ENCODE measurements at places on chromosomes 7 and 10.

DNA sequence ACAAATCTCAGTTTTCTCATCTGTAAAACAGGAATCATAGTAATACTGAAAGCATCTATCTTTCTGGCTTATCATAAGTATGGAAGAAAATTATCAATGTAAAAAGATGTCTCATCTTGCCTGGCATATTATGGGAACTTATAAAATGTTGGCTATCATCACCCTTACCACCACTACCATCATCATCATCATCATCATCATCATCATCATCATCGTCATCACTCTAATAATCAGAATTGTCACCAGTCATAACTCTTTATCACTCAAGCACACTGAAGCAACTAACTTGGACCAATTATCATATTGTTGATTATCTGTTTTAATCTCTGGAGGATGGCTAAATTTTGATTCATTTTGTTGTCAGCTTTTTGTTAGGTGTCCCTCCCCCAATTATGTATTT is 825.4 kb downstream of the SORCS3 start:
- no peak for DNase-seq

GRCh38 chr10:88755753-88756152 is 4.1 kb upstream of the LIPN start:
- no peak for DNase-seq

GRCh38 chr7:153385502-153385901 is 626.0 kb downstream of the ACTR3B start:
- no peak for DNase-seq

- DNase-seq, result no peak
These were observed 1.0 kb downstream of the URGCP start for GRCh38 chr7:43905209-43905946.

DNA sequence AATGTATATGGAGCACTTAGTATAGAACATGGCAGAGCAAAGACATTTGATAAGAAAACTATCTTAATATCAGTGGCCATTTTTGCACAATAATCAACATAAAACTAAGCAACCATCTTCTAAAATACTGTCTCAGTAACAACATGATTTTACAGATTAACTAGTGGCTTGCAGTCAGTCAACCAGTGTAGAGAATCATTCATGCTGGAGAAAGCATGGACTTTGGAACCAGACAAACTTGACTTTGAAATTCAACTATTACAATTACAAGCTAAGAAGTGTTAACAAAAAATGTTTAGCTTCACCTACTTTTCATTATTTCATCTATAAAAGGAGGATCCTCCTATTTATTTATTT is 27.7 kb downstream of the CUBN start:
- no peak for DNase-seq

GRCh38 chr10:59829024-59829423 is 75.8 kb upstream of the MRLN start:
- no peak for DNase-seq

GRCh38 chr7:34069676-34070075 is 164.3 kb downstream of the BMPER start:
- no peak for DNase-seq

- DNase-seq, result no peak
These were observed 159.0 kb downstream of the SFMBT2 start for GRCh38 chr10:7251696-7252465.

DNA sequence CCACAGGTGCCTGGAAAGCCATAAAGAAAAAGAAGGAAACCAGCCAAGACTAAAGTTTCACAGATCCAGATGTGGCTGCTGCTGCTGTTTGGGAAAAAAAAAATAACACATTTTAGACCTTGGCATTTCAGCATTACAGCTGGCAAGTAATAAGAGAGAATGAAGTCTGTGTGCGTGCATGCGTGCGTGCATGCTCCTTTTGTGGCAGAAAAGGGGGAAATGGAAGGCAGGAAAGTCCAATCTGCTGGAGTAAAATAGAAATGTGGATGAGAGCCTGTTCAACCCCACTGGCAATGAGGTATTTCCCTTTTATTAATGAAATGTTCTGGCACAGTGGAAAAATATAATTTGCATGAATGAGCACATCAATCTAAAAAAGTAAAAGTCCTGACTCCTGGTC is 137.0 kb upstream of the SEMA3A start:
- DNase-seq, result no peak

DNA sequence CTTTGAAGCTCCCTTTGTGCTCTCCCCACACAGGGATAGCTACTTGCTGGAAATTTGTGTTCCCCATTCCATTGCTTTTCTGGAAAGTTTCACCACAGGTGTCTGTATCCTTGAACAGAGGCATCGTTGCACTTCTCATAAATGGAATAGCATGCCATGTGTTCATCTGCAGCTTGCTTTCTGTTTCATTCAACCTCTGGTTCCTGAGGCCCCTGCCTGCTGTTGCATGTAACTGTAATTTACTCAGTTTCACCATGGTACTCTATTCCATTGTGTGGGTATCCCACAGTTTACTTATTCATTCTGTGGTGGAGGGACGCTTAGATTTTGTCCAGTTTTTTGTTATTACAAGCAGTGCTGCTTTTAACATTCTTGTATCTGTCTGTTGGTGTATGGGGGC is 32.0 kb downstream of the EEPD1 start:
- DNase-seq, result no peak

DNA sequence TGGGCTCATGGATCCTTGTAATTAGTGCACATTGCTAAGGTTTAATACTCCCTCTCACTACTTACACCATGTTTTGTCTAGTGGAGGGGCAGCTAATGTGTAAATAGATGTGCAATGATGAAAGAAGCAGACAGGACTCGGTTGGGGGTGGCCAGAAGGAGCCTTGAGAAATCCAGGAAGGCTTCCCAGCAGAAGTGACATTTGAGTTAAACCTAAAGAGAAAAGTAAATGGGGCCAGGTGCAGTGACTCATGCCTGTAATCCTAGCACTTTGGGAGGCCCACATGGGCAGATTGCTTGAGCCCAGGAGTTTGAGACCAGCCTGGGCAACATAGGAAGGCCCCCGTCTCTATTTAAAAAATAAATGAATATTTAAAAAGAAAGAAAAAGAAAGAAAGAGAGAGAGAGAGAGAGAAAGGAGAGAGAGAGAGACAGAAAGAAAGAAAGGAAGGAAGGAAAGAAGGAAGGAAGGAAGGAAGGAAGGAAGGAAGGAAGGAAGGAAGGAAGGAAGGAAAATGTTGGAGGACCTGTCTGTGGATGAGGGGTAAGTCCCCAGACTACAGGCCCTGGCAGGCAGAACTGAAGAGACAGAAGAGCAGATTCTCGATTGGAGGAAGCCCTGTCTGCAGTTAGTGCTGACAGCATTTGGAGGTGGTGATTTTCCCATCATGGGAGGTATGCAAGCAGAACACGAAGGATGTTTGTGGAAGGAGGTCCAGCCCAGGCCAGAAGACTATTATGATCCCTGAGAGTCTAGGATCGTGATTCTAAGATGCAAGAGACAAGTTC is 3.6 kb downstream of the ELN start:
- DNase-seq, result no peak

DNA sequence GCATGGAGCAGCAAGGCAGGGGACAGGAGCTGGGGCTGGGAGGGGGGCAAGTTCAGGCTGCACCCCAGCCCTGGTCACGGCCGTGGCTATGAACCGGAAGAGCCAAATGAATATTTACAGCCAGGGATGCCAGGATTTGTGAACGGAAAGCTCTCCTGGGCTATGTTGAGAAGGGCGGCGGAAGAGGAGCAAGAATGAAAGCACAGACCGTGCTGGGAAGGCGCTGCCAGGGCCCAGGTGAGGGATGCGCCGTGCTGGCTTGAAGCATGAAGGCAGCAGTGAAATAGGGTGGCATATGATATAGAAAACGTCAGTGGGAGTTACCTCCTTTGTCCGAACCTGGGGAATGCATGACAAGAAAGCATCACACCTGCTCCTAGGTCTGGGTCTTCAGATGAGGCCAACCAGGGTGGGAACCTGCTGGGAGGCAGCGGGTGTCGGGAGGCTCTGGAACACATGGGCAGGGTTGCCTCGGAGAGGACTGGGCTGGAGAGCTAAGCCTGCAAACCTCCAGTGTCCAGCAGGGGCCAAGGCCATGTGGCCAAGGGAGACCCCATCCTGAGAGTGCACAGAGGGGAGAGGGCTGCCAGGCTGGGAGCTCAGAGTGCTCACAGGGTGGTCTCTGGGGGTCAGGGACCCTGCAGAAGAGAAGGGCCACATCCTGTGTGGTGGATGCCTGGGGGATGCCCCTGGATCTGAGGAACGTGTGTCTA is 120.6 kb upstream of the TCERG1L start:
- no peak for DNase-seq

DNA sequence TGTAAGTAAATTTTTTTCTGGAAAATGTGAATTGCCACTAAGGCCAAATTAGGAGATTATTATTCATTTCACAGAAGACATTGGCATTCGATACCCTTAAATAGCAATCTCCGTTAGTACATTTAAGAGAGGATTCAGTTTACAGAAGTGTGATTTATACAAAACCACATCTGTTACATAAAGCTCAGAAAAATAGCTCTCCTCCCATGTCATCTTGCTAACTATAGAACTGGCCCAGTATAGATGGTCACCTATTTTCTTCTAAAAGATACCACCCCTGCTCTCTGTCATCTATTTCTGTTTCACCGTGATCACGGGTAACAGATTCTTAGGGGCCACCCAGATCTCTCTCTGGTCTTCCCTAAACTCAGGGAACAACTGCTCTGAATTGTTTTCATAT is 119.1 kb downstream of the HIP1 start:
- no peak for DNase-seq

DNA sequence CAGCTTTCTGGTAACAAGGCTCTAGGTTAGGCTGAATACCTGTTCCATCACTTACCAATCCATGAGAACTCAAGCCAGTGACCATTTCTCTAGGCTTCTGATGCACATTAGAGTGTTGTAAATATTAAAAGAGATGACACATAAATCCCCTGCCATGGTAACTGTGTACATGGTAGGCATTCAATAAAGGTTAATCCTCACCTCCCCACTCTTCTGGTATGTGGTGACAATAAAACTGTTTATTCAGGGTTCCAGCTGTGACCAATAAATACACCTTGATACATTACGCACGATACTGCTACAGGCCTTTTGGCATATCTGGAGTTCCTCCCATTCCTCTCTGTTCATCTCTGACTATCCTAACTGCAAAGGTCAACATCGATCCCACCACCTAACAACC is 171.9 kb downstream of the SRPK2 start:
- DNase-seq, result peak; percentile 32

GRCh38 chr10:6053303-6053702 is 8.9 kb downstream of the IL2RA start:
- DNase-seq, result no peak

GRCh38 chr7:123329988-123330643 is 130.3 kb upstream of the SLC13A1 start:
- DNase-seq, result no peak
